Stimulated activated CD8-positive, alpha-beta memory T cell treated with anti-CD3 and anti-CD28 coated beads, Interleukin-2, amount 100 ng/mL, for 1 hour (primary cell): ENCODE measurements at places on chromosomes 12 and 14.

DNA sequence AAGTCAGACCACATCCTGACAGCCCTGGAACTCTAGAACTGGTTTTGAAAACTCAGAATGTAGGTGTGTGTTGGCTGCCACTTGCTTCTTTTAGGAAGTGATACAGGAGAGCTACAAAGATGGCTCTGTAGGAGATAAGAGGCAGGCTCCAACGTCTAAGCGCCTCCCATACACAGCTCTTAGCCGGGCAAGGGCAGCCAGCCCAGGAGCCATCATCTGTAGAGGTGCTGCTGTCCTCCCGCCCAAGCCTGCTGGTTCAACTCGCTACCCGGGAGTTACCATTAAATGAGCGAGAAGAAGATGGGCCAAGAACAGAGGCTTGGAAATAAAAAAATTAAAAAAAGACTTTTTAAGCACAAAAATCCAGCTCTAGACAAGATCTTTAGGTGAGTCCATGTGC, 61.2 kb upstream of the DIO3 start:
- no peak for DNase-seq

DNA sequence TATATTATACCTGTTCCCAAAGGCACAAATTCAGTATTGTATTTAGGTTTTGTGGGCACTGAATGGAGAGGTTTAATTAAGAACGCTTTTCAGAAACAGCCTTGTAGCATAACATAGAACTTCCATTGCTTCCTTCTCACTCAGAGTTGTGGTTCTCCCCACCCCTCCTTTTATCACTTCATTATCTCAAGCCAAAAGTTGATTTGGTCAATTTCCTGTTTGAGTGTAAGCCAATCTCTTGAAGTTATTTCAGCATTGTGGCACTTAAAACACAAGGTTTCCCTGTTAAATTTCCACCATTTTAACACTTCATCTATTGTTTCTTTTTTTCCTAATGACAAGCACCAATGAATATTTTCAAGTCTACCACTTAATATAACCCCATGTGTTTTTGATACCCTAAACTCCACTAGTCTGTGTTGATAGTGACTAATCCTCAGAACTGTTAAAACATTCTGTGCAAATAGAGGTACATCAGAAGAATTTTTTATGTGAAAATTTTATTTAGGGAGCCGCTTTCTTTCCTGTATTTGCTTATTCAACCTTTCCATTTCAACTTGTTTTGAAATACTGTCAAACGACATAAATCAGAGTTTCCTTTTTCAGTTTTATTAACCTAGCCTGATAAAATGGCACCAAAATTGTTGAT, 340.1 kb downstream of the BCAT1 start:
- no peak for DNase-seq

DNA sequence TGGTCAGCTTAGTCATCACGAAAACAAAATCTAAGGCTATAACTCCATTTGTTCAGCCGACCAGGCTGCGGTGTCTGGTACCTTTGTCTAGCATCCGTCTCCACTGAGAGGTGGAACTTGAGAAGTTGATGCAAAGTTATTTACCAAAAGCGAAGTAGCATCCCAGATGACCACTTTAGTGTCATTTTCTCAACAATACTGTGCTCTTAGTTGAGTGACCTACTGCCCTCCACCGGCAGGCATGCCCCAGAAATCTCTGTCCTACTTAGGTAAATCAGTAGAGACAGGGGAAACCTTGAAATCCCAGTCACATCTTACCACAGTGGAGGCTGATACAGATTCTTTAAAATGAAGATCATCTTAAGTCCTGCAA, 1.3 kb upstream of the ST8SIA1 start:
- no peak for DNase-seq

DNA sequence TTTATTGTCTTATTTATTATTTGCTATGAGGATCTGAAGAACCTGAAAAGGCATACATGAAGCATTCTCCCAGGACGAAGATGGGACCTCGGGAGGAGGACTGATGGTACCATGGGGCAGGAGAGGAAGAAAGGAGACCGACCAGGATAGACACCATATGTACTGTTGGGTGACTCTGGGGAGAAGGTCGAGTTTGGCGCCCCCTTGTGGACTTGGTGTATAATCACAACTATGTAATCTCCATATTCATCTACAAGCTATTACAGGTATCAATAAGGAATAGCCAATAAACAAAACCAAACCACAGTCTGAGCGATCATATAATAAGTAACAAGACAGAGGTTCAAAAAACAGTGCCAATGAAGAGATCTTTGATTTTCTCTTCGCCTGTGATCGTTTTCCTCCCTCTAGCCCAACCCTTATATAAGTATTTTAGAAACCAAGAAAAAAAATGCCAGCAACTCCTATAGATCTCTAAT, 139.1 kb downstream of the SPTSSA start:
- peak; percentile 55 for DNase-seq

GRCh38 chr12:124498275-124499189, 68.9 kb downstream of the NCOR2 start:
- DNase-seq: no peak

DNA sequence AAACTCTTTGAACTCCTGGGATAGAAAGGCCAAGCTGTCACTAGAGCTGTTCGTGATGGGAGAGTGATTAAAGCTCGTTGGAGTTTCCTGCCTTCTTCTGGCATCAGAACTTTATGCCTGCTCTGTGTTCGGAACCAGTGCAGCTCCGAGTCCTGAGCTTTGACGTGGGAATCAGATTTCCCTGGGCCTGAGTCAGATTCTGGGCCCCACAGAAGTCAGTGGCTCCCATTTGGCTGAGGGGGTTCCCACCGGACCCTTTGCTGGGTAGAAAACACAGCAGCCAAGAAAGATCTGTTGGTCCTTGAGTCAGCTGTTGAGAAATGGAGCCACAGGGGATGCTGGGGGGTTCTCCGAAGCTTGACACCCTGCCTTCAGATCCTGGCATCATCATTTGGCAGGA, 238.0 kb downstream of the CHST11 start:
- no peak for DNase-seq

- DNase-seq: no peak
Observed at GRCh38 chr14:38391334-38391733, 135.4 kb upstream of the CLEC14A start.

DNA sequence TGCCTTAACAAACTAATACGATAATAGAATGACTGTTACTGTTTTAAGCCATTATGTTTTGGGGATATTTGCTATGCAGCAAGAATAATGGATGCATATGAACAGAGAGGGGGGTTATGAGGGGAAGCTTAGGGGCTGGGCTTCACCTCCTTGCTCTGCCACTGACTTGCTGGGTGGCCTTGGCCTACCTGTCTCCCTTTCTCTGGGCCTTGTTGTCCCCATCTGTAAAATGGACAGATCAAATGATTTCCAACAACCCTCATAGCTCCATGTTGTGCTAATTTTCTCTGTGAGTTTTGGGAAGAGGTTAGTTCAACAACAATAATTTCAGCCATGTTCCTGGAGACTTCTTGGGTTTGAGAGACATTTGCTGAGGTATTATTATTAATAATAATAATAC, 119.6 kb downstream of the VRK1 start:
- DNase-seq: no peak

GRCh38 chr14:32329146-32329545, at the start of gene AKAP6:
Gene AKAP6, plus strand, starts transcription at chr14:32329298. Its CDS starts 104,196 bp downstream, at chr14:32433494.
- no peak for DNase-seq

GRCh38 chr14:77043984-77044485, 15.5 kb upstream of the IRF2BPL start:
- no peak for DNase-seq

GRCh38 chr12:104454997-104455396, 1.8 kb upstream of the CHST11 start:
- no peak for DNase-seq

GRCh38 chr12:77064896-77065360, 441 bp downstream of the E2F7 start:
- no peak for DNase-seq

- peak; percentile 21 for DNase-seq
Observed at GRCh38 chr14:91113829-91114078, at the start of gene DGLUCY. Gene DGLUCY, plus strand, starts transcription at chr14:91114073. Its CDS starts 46,222 bp downstream, at chr14:91160295.

DNA sequence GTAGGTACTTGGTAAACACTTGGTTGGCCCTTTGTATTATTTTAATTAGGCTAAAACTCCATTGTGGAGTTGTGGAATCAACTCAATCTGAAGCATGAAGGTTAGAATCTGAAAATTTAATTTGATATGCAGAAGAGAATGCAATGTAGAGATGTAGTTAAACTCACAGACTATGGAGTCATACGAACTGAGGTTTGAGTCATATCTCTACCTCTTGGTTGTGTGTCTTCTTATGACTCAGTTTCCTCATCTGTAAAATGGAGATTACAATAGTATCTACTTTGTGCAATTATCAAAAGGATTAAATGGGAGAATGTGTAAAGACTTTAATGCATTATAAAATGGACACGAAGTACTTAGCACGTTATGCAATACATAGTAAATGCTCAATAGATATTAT, 146.0 kb upstream of the IFNG-AS1 start:
- DNase-seq: no peak

DNA sequence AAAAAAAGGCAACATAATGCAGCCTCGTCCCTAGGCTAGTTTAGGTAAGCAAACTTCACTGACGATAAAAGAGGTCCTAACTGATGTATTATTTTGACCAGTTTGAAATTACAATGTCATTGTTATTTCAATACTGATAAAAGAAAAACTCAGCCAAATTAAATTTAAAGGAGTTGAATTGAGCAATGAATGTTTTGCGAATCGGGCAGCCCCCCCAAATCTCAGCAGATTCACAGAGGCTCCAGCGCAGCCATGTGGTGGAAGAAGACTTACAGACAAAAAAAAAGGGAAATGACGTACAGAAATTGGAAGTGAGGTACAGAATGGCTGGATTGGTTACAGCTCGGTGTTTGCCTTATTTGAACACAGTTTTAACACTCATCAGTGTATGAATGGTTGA, 8.2 kb upstream of the LDHB start:
- no peak for DNase-seq

GRCh38 chr12:131494741-131495524, 216.0 kb upstream of the SFSWAP start:
- no peak for DNase-seq

DNA sequence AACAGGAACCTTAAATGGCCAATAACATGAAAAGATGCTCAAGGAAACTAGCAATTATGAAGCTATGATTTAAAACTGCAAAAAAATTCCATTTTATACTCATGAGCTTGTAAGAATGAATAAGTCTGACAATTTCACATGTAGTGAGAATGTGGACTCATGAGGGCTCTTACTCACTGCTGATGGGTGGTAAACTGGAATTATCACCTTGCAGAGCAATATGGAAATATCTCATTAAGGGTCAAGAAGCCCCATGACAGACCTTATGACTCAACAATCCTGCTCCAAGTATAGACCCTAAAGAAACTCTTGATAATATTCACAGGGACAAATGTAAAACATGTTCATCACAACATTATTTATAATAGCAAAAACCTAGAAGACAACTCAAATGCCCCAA, 23.5 kb upstream of the SMAGP start:
- DNase-seq: no peak

GRCh38 chr12:112606611-112607365, 184.8 kb upstream of the RPH3A start:
- no peak for DNase-seq

DNA sequence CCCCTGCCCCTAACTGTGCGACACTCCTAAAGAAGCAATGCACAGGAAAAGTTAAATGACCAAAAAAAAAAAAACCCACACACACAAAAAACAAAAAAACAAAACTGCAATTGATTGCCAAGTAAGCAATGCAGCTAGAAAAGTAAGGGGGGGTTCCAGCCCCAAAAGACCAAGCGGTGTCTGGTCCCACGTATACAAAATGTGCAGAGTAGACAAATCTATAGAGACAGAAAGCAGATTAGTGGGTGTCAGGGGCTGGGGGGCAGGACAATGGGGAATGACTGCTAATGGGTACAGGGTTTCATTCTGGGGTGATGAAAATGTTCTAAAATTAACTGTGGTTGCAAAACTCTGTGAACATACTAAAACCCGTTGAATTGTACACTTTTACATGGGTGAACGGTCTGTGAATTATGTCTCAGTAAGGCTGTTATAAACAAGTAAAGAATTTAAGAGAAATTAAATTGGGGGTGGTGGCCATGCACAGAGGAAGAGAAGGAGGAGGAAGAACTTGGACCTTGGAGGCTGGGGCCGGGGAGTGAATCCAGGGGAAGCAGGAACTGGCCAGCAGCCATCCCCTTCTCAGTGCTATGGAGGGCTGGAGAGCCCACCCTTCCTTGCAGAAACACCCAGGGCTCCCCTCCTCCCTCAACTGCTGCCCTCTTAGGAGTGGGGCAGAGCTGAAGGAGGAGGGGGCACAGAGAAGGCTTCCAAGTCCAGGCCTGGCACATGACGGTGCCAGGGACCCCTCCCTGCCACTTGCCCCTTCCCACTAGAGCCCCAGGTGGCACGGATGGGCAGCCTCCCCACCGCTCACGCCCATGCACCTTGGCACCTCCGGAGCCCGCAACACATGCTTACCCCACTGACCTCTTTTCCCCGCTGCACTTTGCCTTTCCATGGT, 45.4 kb downstream of the KDM2B start:
- DNase-seq: no peak

DNA sequence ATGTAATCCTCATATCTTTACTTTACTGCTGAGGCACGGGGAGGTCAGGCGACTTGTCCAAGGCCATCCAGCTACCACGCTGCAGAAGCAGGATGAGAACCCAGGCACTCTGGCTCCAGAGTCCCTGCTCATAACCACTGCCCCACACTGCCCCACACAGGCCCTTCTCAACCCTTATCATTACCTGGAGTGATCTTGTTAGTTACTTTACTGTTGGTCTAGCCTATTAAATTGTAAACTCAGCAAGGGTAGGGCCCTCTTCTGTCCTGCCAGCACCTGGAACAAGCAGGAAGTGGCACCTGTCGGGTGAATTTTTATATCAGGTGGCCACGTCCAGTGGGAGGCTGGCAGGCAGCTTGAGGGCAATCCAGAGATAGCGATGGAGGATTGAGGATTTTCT, 12.2 kb downstream of the FAIM2 start:
- DNase-seq: no peak
